ENCODE measurements at places on chromosomes 5 and 9. TPM values are rescaled to one million over a fixed set of nuclear protein-coding genes. Genes with fewer than 3 reads are reported as not detected.
A peak's percentile ranks its signal among the peaks of the same experiment; 100 is the strongest.

DNA sequence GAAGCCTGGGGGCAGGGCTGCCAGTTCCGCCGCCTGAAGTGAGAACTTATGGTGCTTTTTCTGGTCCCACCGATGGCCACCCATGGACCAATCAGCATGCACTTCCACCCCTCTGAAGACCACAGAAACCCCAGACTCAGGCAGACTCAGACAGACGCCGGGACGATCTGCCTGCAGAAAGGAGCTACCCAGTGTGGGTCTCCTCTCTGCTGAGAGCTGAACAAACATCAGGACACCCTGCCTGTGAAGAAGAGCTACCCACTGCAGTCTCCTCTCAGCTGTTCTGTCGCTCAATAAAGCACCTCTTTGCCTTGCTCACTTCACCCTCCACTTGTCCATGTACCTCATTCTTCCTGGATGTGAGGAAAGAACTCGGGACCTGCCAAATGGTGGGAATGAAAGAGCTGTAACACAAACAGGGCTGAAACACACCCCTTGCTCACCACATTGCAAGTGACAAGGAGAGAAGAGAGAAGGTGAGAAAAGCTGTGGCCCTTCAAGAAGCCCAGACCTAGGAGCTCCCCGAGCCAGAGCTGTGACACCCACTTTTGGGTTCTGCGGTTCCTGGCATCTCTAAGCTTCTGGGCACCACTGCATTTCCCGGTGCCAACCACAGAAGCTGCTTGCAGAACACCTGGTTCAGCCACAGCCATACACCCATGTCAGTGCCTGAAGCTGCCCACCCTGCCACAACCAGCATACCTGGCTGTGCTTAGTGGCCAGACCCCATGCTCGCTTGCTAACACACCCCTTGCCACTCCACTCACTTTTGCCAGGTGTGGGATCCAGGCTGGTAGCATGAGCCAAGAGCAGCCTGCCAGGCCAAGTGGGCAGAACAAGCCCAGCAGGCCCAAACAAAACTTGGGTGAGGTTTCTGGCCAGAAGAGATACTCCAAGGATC is 114.3 kb upstream of the TSLP start:
- H3K36me3 ChIP-seq = no peaks in the 10 kb centered on the region
- no peak overlapping the region for H3K27ac ChIP-seq
- H3K27me3 ChIP-seq = no peaks in the 10 kb centered on the region

- H3K4me1 ChIP-seq = peaks cover 6% of the 10 kb centered on the region
- H3K4me3 ChIP-seq = no peak overlapping the region
- H3K36me3 ChIP-seq = no peaks in the 10 kb centered on the region
These were observed 197.3 kb downstream of the SLIT3 start for GRCh38 chr5:169103586-169104181.

DNA sequence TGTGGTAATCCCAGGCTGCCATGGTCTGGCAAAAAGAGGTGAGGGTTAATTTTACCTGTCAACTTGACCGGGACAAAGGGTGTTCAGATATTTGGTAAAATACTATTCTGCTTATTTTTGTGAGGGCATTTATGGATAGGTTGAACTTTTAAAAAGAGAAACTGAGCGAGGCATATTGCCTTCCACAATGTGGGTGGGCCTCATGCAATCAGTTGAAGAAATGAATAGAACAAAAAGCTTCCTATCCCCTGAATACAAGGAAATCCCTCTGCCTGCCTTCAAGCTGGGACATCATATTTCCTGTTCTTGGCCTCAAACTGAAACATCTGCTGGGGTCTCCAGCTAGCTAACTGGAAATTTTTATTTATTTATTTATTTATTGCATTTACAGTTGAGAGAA is 734.7 kb downstream of the IRX1 start:
- H3K27me3 ChIP-seq = no peaks in the 10 kb centered on the region
- no peaks in the 10 kb centered on the region for H3K4me1 ChIP-seq
- no peaks in the 10 kb centered on the region for H3K36me3 ChIP-seq
- no peak for DNase-seq
- no peak overlapping the region for H3K27ac ChIP-seq
- H3K4me3 ChIP-seq = no peak overlapping the region

DNA sequence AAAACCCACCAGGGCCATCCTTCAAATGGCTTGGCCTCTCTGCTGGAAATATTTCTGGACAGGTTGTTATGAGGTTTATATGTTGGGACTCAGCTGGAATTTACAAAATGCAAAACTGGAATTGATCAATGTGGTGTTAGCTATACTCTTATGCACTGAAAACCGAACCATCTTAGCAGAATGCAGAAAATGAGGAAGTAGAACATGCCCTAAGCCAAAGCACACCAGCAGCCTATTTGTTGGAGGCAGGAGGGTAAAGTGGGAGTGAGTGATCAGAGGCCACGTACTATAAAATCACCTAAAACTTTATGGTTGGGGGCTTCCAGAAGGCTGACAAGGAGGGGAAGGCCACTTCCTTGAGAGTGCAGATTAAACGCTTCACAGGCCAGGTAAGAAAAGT is 63.6 kb upstream of the C5orf63 start:
- DNase-seq = no peak
- peaks cover 7% of the 10 kb centered on the region for H3K4me1 ChIP-seq
- H3K36me3 ChIP-seq = no peaks in the 10 kb centered on the region

- no peak overlapping the region for H3K4me3 ChIP-seq
- no peaks in the 10 kb centered on the region for H3K27me3 ChIP-seq
- peak; percentile 78 for DNase-seq
These were observed 31.0 kb downstream of the CYSTM1 start for GRCh38 chr5:140205952-140206351.

GRCh38 chr5:143566139-143566538 is 162.7 kb upstream of the NR3C1 start:
- no peak for DNase-seq
- no peak overlapping the region for H3K4me3 ChIP-seq
- no peaks in the 10 kb centered on the region for H3K36me3 ChIP-seq
- H3K27ac ChIP-seq = no peak overlapping the region
- H3K4me1 ChIP-seq = peaks cover 8% of the 10 kb centered on the region

GRCh38 chr5:72237879-72238278 is 82.2 kb downstream of the MRPS27 start:
- DNase-seq = no peak
- no peak overlapping the region for H3K4me3 ChIP-seq
- no peaks in the 10 kb centered on the region for H3K4me1 ChIP-seq
- no peak overlapping the region for H3K27ac ChIP-seq

DNA sequence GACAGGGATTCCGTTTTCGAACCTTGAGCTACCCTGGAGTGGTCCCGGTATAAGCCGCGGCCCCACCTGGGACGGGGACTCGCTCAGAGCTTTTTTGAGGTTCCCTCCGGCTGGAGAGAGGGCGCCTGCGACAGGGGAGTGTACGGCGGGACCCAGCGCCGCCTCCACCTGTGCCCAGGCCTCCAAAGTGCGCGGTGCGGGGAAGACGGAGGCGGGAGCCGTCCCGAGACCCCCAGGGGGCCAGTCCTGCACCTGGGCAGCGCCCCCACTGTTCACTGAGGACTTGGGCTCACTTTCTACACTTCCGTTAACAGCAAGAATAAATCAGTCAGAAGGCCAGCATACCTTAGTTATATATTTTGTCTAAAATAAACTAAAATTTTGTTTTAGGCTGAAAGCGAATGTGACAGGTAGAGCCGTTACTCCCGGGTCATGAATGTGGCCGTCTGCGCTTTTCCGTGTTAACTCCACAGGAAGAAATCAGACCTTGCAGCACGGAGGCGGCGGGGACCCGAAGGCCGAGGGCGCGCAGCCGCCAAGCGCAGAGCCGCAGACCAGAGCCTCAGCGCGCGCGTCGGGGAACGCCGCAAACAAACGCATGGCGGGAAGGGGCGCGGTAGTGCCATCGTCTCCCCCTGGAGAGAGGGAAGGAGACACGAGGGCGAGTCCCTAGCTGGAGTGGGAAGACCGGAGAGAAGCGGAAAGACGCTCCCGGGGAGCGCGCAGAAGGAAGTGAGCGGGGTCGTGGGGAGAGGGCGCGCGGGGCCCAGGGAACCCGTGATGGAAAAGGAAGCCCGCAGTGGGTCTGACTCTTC is 14.1 kb downstream of the TRIM7 start:
- peaks cover 20% of the 10 kb centered on the region for H3K27me3 ChIP-seq
- H3K4me1 ChIP-seq = no peaks in the 10 kb centered on the region
- H3K27ac ChIP-seq = no peak overlapping the region
- peak overlapping the region; percentile 100 for H3K4me3 ChIP-seq
- peak; percentile 74 for DNase-seq

GRCh38 chr5:132203464-132203818 is 24.2 kb downstream of the P4HA2 start:
- no peaks in the 10 kb centered on the region for H3K36me3 ChIP-seq
- H3K27ac ChIP-seq = no peak overlapping the region
- no peak for DNase-seq
- no peaks in the 10 kb centered on the region for H3K27me3 ChIP-seq
- H3K4me1 ChIP-seq = no peaks in the 10 kb centered on the region

DNA sequence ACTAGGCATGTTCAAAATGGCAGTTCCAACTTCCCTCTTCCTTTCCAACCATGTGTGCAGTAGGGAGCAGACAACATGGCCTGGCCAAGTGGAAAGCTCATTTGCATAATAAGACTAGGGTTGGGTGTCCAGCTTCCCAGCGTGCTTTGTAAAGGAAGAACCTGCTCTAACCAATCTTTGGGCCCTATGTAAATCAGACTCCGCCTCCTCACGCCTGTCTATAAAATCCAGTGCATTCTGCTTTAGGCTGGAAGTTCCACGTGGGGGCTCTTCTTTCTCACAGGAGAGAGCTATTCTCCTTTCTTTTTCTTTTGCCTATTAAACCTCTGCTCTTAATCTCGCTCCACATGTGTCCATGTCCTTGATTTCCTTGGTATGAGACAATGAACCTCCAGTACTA is 83.4 kb downstream of the GCNT1 start:
- H3K27me3 ChIP-seq = no peaks in the 10 kb centered on the region
- no peaks in the 10 kb centered on the region for H3K36me3 ChIP-seq
- no peak overlapping the region for H3K27ac ChIP-seq
- H3K4me1 ChIP-seq = no peaks in the 10 kb centered on the region
- no peak for DNase-seq
- no peak overlapping the region for H3K4me3 ChIP-seq

- H3K36me3 ChIP-seq = peaks cover 28% of the 10 kb centered on the region
- no peak overlapping the region for H3K4me3 ChIP-seq
- no peak overlapping the region for H3K27ac ChIP-seq
- DNase-seq = no peak
These were observed 48.4 kb downstream of the SLC1A1 start for GRCh38 chr9:4538621-4539020.

Gene ZNF366
- not detected for total RNA-seq

Gene CDH9
- not detected for total RNA-seq

Gene PTPN3
- total RNA-seq = 4.6 TPM

Gene ELOVL7
- 5.1 TPM for total RNA-seq

Gene TAF11L9
- not detected for total RNA-seq

Gene PCDHB5
- total RNA-seq = 1.2 TPM
